ENCODE measurements at places on chromosomes 7 and 10.

DNA sequence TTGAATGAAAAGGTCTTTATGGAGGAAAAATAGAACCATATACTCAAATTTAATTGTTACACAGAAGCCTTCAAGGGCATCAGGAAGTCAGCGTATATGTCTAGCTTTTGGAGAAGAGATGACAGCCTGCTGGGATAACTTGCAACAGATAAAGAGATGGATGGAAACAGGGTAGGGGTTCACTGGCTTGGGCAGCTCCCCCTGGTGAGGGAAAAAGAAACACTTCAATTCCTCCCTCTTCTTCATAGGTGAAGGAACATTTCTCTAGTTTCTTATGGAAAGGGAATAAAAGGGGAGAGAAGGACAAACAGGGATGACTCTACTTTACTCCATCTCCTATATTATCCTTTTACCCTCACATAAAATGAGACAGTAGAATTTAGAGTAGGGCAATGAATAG lies 635.7 kb downstream of the PHTF2 start:
- DNase-seq, result no peak

- DNase-seq, result no peak
Observed at GRCh38 chr10:35126062-35126529, 550 bp upstream of the CREM start.

- no peak for DNase-seq
Observed at GRCh38 chr7:89312551-89312950, 517.0 kb upstream of the TEX47 start.

GRCh38 chr7:31692871-31693270 lies 5.9 kb downstream of the PPP1R17 start:
- no peak for DNase-seq

DNA sequence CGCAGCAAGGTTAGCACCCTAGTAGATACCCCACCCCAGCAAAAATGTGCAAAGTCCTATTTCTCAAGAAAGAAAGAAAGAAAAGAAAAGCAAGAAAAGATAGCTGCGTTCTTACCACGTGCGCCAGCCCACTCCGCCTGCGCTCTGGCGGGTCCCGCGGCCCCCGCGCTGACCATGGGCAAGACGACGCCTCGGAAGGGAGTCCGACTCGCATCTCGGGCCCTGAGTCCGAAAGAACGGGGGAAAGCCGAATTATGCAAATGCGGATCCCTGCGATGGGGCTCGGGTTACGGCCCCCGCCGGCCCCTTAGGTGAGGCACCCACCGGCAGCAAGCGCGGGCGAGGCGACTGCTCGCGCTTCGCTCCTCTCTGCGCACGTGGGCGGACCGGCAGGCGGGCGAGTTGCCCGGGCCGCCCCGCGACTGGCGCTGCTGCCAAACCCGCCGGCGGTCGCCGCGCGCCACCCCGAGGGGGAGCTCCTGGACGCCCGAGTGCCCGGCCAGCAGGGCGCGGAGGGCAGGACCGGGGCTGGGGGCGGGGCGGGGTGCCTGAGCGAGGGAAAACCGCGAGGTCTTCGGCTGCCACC lies 2.4 kb upstream of the EGR2 start:
- DNase-seq, result no peak

GRCh38 chr10:5387169-5387568 lies 17.5 kb downstream of the TUBAL3 start:
- DNase-seq, result no peak

GRCh38 chr10:118551535-118552100 lies 43.8 kb downstream of the PRLHR start:
- no peak for DNase-seq

DNA sequence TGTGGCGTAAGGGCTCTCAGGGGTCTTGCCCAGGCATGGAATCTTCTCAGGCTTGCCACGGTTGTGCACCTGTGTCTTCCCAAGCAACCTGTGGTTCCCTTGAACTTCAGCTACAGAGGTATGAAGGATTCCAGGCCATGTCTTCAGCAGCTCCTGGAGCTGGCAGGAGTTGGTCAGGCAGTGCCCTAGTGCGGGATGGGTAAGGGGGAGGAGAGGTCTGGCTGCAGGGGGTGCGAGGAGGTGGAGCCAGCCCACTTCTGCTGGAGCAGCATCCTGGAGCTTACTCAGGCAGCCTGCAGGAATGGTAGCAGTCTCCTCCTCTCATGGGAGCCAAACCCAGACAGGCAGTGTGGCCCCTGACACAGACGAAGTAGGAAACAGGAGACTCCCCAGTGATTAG lies 3.8 kb upstream of the TRIL start:
- no peak for DNase-seq

GRCh38 chr10:42987121-42987541 lies 89.7 kb upstream of the RET start:
- DNase-seq, result no peak

DNA sequence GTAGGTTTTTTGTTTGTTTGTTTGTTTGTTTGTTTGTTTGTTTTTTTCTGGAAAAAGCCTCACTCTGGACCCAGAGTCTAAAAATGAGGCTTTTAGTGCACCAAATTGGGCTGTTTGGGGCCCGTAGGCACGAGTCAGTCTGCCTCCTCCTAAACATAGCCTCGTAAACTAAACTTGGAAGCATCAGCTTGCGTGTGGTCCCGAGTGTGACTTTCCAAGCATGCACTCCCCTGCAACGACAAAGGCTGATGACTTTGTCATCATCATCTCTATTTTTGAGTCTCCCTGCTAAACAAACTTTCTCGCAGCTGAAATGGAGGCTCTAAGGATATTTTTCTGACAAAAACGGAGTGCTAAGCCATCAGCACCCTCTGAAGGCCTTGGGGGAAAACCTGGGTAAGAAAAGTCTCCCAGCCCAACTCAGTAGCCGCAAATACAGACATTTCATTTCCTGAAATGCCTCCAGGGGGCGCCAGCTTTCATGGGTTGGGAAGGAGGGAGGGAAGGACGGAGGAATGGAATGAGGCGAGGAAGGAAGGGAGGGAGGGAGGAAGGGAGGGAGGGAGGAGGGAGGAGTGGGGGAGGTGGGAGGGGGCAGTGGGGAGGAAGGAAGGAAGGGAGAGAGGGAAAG lies 245.9 kb downstream of the KCNMA1 start:
- DNase-seq, result peak; percentile 66

GRCh38 chr7:144164784-144165183 lies 18.5 kb upstream of the CTAGE4 start:
- DNase-seq, result no peak
